ENCODE measurements at places on chromosomes 5 and 9.

GRCh38 chr5:77437194-77437593, 54.9 kb downstream of the WDR41 start:
- DNase-seq = no peak

DNA sequence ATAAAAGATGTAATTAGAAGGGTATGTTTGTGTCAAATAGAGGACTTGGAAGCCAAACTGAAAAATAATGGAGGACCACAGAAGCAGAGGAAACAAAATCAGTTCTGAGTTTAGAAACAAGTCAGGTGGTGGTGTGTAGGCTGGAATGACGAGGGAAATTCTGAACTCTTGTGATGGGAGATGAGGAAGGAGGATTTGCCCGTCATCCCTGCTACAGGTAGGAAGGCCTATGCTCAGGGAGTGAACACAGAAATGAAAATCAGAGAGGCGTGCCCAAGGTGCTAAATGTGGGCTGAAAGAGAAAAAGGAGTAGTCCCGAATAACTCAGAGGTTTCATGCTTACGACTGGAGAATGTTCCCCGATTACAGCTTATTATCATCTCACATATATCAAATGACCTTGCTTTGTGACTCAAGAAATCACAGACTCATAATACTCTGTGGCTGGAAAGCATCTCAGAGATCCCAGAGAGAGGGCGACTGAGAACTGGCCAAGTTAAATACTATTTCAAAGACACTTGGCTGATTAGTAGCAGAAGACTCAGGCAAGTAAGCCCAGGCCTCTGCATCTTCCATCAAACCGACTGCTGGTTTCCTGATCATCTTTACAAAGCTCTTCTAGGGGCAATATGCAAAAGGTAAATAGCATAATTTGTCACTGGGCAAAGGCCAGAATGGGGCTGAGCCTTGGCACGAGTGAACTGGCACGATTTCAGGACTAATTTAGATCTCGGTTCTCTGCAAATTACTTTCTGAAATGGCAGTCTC, 126.0 kb downstream of the SUSD1 start:
- no peak for DNase-seq

DNA sequence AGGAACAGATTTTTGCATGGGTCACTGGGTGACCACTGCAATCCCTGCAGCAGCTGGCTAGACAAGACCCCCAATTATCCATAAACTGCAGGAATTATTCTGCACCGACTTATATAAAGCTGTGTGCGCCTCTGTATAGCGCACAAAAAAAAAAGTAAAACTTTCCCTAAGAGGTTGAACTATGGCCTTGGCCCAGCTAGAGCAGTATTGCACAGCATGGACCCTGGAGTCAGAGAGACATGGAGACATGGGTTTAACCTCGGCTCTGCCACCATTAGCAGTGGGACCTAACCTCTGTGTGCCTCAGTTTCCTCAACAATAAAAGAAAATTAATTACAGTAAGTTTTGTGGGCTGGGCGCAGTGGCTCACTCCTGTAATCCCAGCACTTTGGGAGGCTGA, 17.1 kb upstream of the GRPEL2 start:
- DNase-seq = no peak

- no peak for DNase-seq
Measured at GRCh38 chr9:94478755-94479730, 75.8 kb upstream of the PCAT7 start.

DNA sequence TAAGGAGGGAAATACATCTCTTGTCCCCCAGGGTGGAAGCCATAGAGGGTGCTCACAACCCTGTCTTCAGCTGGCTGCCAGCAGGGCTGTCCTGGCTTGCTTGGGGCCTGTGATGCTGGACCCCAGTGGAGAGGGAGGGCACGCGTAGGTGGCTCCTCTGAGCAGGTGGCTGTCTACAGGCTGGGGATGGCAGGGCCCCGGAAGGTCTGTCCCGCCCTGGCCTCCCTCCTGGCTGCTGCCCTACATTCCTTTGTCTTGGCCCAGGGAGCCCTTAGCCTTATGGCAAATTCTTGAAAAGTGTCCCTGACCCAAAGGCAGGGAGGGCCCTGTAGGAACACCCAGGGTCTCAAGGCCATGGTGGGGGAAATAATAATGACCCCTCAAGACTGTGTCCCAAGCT, 224.4 kb downstream of the HSPA4 start:
- DNase-seq = no peak

DNA sequence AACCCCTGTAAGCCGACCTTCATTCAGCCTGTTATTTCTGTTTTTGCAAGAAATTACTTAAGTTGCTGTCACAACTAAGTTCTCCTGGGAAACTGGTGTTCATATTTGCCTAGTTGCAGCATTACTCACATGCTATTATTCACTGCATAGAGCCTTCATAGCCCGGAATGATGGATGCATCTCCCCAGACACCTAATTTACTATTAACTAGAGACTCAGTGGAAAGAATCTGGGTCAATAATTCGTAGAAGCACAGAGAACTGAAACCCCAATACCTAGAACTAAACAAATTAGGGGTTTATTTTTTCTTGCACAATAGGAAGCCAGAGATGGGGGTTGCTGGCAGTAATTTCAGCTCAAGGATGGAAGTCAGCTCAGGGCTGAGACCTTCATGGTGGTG, 45.7 kb upstream of the FAM170A start:
- DNase-seq = no peak

DNA sequence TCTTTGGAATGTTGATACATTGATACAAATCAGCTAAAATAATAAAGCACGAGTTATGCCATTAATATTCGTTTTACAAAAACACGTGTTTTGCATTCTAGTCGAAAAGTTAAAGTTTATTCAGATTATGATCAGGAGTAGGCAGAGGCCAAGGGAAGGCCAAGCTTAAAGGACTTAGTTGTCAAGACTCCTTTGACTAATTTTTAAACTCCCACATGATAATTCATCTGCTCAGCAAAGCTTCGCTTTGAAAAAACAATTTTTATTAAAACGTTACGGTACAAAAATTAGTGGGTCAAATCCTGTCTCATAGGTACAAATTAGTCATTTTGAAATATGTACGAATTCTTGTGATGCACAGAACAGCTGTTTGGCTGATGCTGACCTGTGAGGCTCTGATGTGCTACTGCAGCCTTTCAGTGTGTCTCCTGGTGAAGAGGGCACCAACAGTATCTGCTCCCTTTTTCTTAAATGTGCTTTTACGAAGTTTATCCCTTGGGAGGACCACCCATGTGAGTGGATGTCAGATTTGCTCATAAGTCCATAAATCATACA, 23.0 kb upstream of the NR3C1 start:
- no peak for DNase-seq

- DNase-seq = no peak
Measured at GRCh38 chr5:108149369-108149768, 232.5 kb downstream of the FBXL17 start.

- DNase-seq = peak; percentile 55
Measured at GRCh38 chr9:136791516-136792276, 552 bp downstream of the TMEM141 start.

DNA sequence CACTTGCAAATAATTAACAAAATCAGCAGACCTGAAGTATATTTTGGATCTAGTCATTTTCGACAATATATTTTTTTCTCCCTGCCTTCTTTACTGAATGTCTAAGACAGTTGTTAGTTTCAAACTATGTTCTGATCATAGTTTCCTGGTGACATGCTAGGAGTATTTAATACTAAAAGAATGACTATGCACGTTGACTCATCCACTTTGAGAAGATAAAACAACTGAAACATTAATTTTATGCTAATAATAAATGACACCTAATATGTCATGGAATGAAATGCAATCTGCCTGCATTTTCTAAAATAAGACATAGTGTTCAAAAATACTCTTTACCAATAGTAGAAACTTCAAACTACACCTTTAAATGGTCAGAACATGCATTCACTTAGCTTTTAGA, 2123.7 kb upstream of the C9orf72 start:
- DNase-seq = no peak

DNA sequence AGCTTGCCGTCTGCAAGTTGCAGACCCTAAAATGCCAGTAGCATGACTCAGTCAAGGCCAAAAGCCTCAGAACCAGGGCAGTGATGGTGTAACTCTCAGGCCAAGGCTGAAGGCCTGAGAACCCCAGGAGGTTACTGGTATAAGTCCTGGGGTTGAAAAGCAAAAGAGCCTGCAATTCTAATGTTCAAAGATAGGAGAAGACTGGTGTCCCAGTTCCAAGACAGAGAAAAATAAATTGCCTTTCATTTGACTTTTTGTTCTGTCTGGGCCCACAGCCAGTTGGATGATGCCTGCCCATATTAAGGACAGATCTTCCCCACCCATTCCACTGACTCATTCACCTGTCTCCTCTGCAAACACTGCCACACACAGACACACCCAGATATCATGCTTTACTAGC, 673.2 kb downstream of the CDH18 start:
- DNase-seq = no peak

GRCh38 chr5:10310066-10310779, 2.5 kb upstream of the CMBL start:
- no peak for DNase-seq

DNA sequence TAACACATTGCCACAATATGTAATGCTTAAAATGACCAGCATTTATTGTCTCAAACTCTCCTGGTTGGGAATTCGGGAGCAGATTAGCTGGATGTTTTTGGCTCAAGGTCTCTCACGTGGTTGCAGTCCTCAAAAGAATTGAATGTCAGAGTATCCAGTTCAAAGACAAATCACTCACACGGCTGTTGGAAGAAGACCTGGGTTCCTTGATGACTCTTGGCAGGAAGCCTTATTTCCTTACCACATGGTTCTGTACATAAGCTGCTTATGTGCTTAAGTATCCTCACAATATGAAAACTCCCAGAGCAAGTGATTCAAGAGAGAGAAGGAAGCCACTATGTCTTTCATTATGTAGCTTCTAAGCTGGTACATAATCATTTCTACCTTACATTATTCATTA, 230.3 kb upstream of the PTPRD start:
- DNase-seq = no peak

GRCh38 chr5:157511651-157512644, 51.9 kb downstream of the NIPAL4 start:
- DNase-seq = peak; percentile 29

GRCh38 chr5:163772241-163772640, 266.8 kb downstream of the MAT2B start:
- DNase-seq = no peak

GRCh38 chr9:91428436-91428835, 4.8 kb upstream of the NFIL3 start:
- no peak for DNase-seq

DNA sequence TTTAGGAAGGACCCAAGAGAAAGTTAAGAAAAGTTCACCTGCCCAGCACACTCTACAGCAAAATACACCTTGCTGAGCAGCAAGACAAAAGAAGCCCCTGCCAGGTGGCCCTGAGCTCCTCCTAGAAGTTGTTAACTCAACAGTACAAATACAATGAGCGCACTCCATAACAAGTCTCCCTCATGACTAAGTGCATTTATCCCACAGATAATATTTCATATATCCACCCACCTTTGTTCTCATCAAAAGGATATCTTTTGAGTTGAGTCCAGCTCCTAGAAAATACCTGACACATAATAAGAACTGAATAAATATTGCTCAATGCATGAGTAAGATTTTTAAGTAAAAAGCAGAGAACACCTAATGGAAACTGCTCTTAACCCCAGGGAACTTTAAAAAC, 73.3 kb downstream of the ABCA1 start:
- DNase-seq = no peak

- no peak for DNase-seq
Measured at GRCh38 chr5:52861368-52861767, 73.7 kb downstream of the ITGA1 start.

DNA sequence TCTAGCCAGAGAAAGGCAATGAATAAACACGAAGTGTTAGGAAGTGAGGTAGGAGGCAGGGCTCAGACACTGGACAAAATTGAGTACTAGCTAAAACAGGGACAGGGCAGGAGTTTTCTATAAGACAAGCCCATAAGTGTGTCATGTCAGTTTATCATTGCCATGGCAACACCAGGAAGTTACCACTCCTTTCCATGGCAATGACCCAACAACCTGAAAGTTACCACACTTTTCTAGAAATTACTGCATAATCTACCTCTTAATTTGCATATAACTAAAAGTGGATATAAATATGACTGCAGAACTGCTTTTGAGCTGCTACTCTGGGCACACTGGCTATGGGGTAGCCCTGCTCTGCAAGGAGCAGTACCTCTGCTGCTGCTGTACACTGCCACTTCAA, 442.5 kb upstream of the COX7C start:
- no peak for DNase-seq

DNA sequence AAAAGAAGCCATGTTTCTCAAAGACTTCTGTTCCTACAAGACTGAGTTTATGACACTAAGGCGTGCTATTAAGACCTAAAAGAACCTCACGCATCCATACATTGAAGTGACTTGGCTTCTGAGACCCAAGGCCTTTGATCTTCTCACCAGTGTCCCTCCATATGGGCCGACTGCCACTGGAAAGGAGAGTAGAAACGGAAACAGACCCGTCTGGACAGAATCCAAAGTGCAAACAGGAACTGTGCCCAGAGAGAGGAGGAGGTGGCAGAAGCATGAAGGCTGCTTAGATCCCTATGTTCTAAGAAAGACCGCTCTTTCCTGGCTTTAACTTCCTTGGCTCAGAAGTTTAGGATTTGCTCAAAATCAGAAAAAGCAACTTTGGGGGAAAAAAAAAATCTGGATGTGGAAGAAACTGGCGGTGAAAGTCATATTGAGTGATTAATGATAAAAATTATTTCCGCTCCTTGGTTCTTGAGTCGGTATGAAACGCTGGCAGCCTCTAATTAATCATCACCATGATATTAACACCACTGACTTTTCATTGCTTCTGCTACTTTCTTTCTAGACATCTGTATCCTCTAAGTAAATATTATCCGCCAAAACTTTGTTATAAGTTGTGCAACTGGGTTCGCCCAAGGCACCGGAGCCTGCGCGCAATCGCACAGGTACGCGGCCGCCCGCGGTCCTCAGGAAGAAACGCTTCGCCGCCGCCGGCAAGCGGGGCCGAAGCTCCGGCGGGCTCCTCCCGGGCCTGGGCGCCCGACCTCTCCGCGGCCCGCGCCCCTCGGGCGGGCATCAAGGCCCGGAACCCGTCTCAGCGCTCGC, 726 bp downstream of the DAP start:
- DNase-seq = no peak

DNA sequence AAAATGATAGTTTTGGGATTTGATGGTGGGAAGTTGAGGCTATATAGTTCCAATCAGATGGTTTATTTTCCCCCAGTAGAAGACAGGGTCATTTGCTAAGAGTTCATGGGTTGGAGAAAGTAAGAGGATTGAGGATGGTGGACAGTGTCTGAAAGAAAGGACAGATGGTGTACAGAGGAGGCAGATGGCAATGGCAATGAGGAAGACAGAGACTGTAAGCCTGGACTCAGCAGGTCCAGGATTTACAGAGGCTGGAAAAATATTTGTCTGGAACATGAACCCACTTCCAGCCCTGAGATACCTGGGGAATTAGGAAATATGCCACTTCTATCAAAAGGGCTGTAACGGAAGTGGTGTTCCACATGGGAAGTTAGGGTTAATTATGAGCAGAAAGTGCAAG, 84.5 kb downstream of the PCSK1 start:
- DNase-seq = no peak

GRCh38 chr9:116336133-116336862, 182.7 kb downstream of the PAPPA start:
- no peak for DNase-seq

All from activated effector memory CD4-positive, alpha-beta T cell treated with Interleukin-2 at 50 U/mL for 16 hours (primary cell).